ENCODE measurements at places on chromosomes 1 and 21.

DNA sequence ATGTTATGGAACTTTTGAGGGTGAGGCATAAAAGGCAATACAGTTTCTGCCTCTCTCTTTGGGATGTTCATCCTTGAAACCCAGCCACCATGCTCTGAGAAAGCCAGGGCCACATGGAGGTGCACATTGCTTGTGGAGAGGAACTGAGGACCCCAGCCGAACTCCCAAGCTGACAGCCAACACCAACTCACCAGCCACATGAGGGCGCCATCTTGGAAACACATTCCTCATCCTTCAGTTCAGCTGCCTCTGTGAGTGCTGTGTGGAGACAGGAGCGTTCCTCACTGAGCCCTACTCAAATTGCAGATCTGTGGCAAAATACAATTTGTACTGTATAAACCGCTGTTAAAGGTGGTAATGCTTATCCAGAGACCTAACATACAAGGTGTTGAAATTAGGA, 137.5 kb downstream of the GABPA start:
- DNase-seq, result no peak

- DNase-seq, result no peak
Observed at GRCh38 chr1:187280031-187280430, 451.3 kb downstream of the PLA2G4A start.

- DNase-seq, result no peak
Observed at GRCh38 chr1:214934045-214934444, 148.5 kb upstream of the KCNK2 start.

DNA sequence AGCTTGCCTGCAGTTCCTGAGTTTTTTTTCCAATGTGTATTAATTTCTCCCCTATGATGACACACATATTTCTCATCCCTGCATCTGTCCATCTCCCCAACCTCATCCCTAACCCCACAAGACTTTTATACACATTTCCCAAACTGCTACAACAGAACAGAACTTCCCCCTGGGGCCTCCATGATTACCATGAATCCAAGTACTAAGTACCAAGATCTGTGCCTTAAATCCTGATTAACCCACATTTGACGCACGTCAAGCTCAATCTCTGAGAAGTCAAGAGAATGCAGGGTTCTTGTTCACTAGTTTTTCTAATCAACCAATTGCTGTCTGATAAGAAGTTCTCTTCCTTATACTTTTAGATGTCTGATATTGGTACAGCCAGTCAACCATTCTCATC, 9.7 kb downstream of the HMGN1 start:
- DNase-seq, result no peak

DNA sequence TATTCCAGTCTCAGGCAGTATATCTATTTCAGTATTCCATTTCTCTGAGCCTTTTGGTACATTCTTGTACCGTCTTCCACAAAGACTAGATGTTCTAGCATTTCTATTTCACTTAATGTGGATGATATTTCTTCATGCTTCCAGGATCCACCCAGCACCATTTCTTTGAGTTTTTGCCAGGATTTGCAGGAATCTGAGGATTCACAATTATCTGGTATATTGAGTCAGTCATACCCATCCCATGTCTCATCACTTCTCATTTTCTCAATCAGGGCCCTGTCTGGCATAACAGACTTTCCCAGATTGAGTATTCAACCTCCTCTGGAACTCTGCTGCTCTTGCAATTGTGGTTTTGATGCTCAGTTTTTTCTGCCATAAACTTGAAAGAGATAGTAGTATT, 20.9 kb upstream of the COL11A1 start:
- DNase-seq, result no peak

DNA sequence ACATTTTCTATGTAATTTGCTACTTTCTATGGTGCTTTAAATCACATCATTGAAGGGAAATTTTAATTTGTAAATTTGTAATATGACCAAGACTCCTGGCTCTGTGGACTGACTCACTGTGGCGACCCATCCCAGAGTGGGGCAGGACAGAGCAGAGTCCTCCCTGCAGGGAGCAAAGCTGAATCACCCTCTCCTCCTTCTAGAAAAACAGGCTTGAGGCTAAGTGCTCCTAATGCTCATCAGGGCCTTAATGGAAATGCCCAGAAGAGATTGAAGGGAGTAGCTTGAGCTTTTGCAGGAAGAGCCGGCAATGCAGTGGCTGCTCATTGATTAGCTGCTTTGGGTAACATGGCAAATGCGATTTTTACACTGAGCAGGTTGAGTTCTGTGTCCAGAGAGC, 16.8 kb downstream of the S100A10 start:
- peak; percentile 22 for DNase-seq

DNA sequence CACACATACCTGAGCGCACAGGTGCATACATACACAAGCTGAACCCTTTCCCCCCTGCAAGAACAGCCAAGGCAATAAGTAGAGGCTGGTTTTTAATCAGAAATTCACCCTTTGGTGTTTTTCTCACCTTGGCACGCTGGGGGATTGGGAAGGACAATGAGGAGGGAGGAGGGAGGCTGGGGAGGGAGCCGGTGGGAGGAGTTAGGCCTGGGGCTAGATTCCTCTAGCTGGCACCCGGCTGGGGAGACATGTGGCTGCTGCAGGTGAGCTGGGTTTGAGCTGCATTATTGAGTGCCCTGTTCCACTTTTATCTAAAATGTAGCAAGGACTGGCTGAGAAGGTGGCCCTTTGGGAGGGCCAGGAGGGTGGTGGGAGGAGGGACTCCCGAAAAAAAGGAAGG, 97.8 kb upstream of the CSF3R start:
- DNase-seq, result no peak

GRCh38 chr1:230153641-230154296, 86.7 kb downstream of the GALNT2 start:
- no peak for DNase-seq

DNA sequence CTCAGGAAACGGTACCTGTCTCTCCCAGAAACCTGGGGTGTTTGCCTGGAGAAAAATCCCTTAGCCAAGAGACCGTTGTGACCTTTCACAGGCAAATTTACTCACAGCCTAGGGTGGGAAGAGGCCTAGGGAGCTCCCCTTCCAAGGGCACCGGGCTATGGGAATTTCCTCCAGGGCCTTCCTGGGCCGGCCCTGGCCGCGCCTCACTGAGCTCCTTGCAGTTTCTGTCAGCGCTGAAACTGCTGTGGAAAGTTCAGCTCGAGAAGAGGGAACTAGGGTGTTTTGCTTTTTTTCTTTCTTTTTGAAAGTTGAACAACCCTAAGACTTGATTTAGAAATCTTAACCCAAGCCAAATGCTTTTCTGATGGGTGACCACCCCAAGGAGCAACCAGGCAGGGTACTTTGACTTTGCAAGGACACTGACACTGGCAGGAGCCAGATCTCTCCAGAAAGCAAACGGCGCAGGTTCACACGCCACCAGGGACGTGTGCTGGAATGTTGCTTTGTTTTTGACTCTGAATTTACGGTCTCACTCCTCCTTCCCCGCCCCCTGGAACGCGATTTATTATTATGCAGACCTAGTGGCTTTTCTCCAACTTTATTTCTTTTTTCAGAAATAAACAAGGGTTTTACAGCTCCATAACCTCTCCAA, 229.6 kb upstream of the JUN start:
- DNase-seq, result no peak

- no peak for DNase-seq
Observed at GRCh38 chr1:82108843-82109242, 308.1 kb downstream of the ADGRL2 start.

DNA sequence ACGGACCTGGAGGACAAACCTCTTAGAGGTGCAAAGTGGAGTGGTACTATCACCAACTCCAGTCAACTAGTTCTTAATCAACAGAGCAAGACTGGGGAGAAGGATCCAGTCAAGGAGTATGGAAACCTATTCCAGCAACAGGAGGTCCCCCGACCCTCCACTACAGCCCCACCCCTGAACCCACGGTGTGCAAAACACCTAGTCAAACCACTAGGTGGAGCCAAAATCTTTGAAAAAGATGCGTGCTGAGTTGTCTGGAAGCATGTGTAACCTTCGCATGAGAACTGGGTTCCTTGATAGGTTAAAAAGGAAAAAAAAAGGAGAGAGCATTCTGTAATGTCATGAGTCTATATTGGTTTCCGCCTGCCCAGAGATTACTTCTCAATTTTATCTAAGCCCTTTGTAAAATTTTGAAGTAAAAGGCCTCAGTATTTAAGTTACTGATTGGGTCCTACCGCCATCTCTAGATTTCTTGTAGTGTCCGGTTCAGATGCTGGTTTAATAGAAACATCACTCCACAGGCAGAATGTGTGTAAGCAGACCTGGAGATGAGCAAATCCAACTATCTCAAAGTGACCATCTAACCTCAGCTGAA, 81.9 kb upstream of the HAO2 start:
- peak; percentile 13 for DNase-seq

GRCh38 chr1:37482796-37483744, 8.7 kb downstream of the ZC3H12A start:
- DNase-seq, result no peak

DNA sequence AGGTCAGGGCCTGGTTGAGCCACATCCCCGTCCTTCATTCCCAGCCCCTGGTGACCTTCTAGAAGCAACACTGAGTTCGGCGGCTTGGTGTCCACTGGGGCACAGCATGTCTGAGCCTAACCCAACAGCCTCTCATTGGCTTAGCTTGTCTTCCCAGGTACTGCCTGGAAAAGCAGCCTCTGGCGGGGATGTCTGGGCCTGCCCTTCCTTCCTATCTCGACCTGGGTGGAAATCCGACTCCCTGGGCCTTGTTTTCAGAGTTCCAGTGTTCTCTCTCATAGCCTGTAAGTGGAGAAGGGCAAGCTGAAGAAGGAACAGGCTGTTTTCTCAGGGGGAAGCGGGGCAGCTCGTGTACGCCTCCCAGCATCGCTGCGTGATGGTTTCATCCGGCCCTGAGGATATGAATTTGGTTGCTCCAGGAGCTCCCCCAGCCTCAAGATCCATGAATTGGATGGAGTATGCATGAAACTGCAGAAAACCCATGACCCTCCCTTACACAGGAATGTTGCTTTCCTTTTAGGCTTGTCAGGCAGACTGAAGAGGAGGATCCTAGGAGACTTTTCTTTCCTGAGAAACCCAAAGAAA, 116.5 kb upstream of the IRF2BP2 start:
- no peak for DNase-seq

DNA sequence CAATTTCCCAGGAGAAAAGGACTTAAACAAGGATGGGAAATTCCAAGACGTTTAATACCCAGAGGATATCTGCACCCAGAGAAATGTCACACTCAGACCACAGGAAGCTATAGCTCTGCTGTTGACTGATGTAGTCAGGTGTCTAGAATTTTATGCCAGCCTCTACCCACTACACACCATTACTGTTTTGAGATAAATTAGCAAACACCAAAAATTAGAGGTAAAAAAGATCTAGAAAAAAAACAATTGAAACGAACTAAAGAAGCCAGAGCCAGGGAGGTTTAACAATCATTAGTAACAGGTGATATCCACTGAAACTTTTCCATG, 519.9 kb downstream of the SMYD3 start:
- no peak for DNase-seq

DNA sequence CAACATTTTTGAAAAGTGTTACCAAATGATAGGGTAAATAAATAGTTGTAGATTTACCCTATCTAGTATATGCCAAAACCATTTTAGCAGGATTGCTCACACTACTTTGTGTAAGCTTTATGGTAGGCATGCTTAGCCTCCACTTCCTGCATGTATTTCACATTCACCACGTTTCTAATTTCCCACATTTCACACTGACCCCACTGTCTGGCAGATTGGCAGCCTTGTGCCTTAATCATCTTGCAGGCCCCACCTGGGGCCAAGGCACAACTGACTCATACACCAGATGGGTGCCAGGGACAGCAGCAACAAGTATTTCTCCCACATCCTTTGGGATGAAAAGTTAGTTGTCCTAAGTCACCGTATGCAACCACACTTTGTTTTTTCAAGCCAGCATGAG, 21.2 kb upstream of the CENPF start:
- DNase-seq, result peak; percentile 39

GRCh38 chr1:119449971-119450370, 35.0 kb downstream of the HSD3B2 start:
- DNase-seq, result no peak

- DNase-seq, result no peak
Observed at GRCh38 chr1:17601643-17602382, 62.3 kb downstream of the ARHGEF10L start.

- DNase-seq, result no peak
Observed at GRCh38 chr1:29415156-29415830, 179.0 kb downstream of the PTPRU start.

GRCh38 chr21:46624050-46624449, 11.4 kb upstream of the PRMT2 start:
- DNase-seq, result no peak

DNA sequence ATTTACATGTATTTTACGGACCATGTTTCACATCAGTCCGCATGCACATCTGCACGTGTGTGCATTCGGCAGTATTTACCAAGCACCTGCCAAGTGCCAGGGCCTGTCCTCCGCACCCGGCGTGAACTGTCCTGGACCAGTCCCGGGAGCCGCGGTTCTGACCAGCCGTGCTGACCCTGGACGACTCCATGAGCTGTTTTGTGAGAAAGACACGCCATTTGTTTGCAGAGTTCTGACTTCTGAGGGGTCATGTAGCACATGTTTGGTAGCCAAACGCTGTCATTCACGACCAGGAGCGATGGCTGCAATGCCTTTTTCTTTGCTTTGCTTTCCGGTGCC, 3.3 kb upstream of the OLIG2 start:
- DNase-seq, result no peak

- DNase-seq, result no peak
Observed at GRCh38 chr1:152035539-152036266, 1.1 kb downstream of the S100A11 start.

DNA sequence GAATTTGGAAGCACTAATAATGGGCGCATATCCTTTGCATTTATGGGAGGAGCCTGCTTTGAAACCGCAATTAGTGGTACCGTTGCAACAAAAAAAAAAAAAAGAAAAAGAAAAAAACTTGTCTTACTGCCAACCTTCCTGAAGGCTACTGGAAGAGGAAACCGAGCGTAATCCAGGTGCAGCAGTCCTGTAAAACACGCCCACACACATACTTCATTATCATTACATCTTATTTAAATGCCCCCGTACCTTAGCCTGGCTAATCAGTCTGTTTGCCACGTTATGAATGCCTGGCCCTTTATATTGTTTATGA, 686 bp upstream of the ZNF281 start:
- no peak for DNase-seq

- no peak for DNase-seq
Observed at GRCh38 chr1:4655674-4656532, 1.5 kb downstream of the AJAP1 start.

GRCh38 chr21:15255763-15256162, 191.0 kb upstream of the NRIP1 start:
- no peak for DNase-seq

GRCh38 chr1:28104866-28105467, 16.6 kb upstream of the EYA3 start:
- no peak for DNase-seq
